ENCODE measurements at places on chromosomes 16 and 17. TPM values are rescaled to one million over a fixed set of nuclear protein-coding genes. Genes with fewer than 3 reads are reported as not detected.

Gene PIMREG
- 24.3 TPM for total RNA-seq

Gene CD300H
- not detected for total RNA-seq

DNA sequence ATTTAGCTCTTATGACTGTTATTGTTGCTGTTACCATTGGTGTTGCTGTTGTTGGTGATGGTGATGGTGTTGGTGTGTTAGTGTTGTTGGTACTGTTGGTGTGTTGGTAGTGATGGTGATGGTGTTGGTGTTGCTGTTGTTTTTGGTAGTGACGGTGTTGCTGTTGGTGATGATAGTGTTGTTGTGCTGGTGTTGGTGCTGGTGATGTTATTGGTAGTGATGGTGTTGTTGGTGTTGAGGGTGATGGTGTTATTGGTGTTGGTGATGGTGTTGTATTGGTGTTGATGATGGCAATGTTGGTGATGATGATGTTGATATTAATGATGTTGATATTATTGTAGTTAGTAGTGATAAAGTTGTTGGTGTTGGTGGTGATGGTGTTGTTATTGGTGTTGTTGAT, 285.7 kb upstream of the FOXF1 start:
- no peak for DNase-seq

Gene LRRC59
- total RNA-seq: 212 TPM

Gene SLC35G6
- total RNA-seq: not detected

DNA sequence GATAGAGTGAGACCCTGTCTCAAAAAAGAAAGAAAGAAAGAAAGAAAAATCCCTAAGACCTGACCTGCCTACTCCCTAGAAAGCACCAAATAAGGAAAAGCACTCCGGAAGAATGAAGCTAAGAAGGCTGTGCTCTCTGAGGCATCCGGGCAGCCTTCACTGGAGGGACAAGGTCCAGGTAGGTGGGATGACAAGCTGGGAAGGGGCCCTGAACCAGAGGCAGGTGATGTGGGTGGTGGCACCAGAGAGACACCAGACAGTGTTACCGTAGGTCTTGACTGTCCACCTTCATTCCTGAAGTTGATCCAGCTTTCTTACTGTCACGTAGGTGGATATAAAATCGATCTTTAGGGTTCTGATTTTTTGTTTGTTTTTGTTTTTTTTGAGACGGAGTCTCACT, 26.3 kb downstream of the SMTNL2 start:
- DNase-seq: no peak

DNA sequence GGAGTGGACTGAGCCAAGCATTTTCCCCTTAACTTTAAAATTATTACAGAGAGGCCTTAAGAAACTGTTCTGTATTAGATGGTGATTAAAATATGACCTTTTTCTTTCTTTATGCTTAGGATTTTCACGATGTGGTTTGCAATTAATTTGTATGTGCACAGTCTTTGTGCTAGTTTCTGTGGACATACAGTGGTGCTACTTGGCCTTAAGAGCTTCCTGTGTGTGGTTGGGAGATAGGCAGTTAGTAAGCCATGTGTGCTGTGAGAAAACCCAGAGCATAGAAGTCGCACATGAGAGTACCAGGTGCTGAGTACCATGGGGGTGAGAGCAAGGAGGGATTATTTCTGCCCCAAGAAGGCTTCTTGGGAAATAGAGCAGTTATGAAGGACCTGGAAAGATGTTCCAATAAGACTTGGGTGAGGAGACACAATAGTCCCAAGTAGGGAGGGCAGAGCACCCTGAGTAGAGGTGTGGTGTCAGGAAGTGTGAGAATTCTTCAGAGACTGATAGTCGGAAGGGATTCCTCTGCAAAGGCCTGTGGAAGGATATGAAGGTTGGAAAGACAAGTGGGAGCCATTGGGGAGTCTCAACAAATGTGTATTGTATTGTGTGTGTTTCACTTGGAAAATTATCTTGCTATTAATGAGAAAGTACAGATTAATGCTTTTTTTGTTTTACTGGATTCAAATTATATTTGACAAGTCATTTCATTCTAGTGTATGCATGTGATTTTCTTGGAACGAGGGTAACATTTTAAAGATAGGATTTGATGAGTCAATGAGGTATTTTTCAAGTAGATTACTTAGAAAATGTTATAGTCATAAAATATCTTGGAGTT, 239.9 kb downstream of the PRKCA start:
- DNase-seq: no peak

- DNase-seq: no peak
Measured at GRCh38 chr17:57486882-57487301, 230.6 kb downstream of the MSI2 start.
